LoVo (cell line): ENCODE measurements at places on chromosomes 7 and 10.

GRCh38 chr10:58942724-58943123 is 233.7 kb upstream of the PHYHIPL start:
- no peak for DNase-seq

GRCh38 chr7:137835486-137836112 is 11.2 kb downstream of the DGKI start:
- no peak for DNase-seq

DNA sequence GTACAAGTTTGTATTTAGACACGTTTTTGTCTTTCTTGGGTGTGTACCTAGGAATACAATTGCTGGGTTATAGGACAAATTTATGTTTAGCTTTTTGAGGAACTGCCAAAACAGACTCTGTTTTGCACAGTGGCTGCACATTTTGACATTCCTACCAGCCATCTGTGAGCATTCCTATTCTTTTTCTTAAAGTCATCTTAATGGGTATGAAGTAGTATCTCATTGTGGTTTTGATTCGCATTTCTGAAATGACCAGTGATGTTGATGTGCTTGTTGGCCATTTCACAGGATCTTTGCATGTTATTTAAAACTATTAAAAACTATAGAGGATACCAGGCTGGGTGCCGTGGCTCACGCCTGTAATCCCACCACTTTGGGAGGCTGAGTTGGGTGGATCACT is 32.6 kb upstream of the IL15RA start:
- DNase-seq, result no peak

DNA sequence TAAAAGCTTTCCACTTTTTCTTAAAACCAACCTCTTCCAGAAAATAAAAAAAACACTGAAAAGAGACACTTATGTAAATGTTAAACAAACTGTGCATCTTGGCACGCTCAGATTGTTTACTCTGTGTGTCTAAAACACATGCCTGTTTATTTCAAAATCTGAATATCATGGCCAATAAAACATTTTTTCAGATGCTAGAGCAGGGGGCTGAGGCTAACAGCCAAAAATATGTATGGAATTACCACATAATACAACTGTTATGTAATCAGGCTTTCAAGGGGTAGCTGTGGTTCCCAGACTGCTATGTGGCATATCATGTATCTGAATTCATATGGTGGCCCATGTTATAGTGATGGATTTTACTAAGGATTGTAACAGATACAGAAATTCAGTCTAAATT is 130.4 kb downstream of the HIBADH start:
- no peak for DNase-seq

- no peak for DNase-seq
Measured at GRCh38 chr10:104688251-104689042, 47.4 kb downstream of the SORCS3 start.

DNA sequence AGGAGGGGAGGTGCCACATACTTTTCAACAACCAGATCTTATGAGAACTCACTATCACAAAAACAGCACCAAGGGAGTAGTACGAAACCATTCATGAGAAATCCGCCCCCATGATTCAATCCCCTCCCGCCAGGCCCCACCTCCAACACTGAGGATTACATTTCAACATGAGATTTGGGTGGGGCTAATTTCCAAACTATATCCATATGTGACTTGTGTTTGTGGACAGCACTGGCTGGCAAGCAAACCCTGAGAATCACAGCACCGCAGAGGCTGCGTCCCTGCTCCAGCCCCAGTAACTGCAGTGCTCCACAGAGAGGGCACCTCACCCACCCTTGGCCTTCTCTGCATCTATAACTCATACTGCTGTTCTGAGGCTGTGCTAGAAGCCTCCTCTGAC is 211.2 kb upstream of the PODXL start:
- DNase-seq, result no peak

- no peak for DNase-seq
Measured at GRCh38 chr7:132755538-132756483, 179.5 kb upstream of the PLXNA4 start.

GRCh38 chr10:9860045-9860444 is 1157.6 kb upstream of the CELF2 start:
- DNase-seq, result no peak

DNA sequence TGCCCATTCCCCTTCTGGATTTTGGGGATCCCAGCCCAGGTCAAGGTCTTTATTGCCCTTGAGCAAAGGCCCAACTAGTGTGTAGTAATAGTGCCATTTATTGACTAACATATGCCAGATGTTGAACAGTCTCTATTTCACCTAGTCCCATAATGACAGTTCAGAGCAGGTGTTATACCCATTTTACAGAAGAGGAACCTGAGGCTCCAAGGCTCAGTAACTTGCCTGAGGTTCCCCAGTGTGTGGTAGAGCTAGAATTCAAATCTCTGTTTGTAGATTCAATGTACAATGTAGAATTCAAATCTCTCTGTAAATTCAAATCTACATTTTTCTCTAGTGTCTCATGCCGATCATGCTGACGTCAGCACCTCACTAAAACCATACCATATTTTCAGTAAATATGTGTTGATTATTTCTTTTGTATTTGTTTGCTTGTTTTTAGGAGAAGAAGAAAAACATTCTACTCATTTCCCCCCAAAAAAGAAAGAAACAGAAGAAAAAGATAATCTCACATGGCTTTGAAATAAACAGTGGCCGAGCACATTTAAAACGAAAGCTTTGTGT is 329.7 kb downstream of the PRPF18 start:
- DNase-seq, result no peak

- DNase-seq, result peak; percentile 32
Measured at GRCh38 chr7:105268056-105268455, 120.7 kb downstream of the SRPK2 start.

DNA sequence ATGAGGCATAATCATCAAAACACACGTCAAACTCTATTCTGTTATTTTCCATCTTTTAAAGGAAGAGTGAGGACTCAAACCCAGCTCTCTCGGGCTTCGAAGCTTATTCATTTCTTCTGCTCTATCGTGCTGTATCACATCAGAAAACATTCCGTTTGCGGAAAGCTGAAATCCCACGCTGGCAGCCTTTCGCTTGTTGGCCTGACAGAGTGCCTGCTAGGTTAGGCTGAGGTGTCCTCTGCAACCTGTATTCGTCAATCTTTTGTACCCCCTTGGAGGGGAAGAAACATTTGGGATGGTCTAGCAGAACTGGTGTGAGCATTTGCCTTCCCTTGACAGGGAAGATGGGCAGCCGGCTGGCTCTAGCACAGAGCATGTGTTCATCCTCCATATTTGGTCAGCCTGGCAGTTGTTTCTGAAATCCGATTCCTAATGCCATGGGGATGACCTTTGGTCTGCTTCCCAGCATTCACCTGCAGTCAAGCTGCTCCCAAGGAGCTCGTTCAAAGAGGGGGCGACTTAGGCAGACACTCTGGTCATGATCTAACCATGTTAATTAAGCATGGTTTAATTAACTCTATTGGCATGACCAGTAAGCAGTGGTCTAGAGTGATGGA is 55.2 kb downstream of the TACC2 start:
- DNase-seq, result peak; percentile 44

DNA sequence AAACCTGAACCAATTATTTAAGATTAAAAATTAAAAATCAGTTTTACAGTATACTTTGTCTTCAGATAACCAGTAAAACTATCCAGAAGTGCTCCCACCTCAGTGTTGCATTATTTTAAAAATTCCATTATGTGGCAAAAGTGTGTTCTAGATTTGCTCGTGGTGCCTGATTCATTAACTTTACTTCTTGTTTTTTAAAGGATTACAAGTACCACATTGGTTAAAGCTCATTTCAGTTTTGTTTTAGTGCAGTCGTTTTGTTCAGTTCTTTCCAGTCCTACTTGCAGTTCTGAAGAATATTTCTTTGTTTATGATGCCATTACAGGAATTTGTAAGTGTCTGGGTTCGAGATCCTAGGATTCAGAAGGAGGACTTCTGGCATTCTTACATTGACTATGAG is 69.0 kb downstream of the SNX10 start:
- no peak for DNase-seq

- no peak for DNase-seq
Measured at GRCh38 chr10:107415446-107415845, 250.9 kb upstream of the SORCS1 start.

DNA sequence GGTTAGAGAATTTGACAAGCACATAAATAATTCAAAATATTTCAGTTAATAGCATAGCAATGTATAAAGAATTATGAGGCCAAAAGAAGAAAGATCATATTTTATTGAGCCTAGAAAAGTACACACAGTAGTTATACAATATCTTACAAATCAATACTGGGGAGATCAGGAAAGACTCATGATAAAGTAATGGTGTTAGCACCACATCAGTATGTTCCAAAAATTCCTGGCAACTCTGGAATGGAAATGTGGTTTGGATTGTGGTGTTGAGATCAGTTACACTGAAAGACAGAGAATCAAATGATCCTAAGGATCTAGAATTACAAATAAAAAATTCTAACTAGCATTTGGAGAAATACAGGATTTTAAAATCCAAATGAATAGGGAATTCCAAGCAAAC is 420.5 kb upstream of the CNTNAP2 start:
- no peak for DNase-seq

DNA sequence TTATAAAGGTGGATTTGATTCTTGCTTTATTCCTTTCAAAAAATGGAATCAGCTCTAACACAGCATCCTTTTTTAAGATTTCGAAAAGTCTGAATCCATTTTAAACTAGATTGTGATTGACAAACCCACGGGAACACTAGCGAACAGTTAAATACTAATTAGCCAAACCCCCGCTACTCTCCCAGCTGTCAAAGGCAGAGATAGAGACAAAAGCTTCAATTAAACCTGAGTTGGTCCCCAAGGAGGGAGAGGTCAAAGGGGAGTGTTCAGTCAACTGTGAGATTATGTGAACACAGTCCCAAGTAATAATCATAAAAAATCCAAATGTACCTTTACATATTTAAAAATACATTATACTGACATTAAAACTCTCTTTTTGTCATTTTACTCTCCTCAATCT is 65.7 kb upstream of the TBX20 start:
- DNase-seq, result no peak

- no peak for DNase-seq
Measured at GRCh38 chr7:10225275-10225674, 748.4 kb upstream of the PHF14 start.
